Kidney (tissue), 22 donors: ENCODE measurements at places on chromosomes 1 and 21. TPM values are rescaled to one million over a fixed set of nuclear protein-coding genes. Genes with fewer than 3 reads are reported as not detected.

Gene KLF17
- not detected for total RNA-seq

Gene KRTAP13-2
- total RNA-seq: not detected

DNA sequence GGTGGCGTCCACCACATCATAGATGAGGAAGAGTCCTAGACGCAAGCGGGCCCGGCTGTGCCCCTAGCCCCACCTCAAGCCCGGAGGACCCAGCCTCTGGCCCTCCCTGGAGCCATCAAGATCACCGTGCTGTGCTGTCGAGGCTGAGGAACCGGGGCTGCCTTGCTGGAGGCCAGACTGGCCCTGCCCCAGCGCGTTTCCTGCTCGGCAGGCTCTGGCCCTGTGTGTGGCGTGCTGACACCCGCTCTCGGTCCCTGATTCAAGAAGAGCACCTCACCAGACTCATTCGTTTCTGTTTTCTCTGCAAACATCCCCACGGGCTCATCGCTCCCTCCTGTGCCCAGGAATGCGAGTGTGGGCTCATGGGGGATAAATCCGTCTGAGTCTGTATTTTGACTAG lies 51.1 kb downstream of the GLIS1 start:
- no peak for DNase-seq

DNA sequence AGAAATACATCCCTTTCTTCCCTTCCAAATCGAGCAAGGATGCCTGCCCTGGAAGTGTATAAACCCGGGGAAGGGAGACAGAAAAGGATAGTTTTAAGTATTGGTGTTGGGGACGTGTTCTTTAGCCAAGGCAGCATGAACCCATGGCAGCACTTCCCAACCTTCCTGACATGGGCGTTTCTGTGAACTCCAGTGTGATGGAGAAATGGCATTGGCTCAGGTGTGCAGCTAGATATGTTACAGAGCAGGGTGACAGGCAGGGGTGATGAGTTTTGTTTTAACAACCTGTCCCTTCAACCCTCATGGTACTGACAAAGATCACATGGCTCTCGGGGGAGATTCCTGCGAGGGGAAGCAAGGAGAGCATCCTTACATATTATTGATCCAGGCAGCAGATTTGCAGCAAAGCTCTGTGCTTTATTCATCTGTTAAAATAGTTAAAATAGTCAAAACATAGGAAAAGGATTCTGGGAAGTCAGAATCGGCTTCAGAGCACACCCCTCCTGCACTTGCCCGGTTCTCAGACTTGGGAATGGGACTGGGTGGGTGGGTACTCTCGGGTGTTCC lies 4.0 kb downstream of the MX1 start:
- no peak for DNase-seq

Gene GPR52
- 2.7 TPM for total RNA-seq

- peak; percentile 61 for DNase-seq
Observed at GRCh38 chr1:110765640-110766335, 91.0 kb upstream of the KCNA3 start.

Gene PHC2
- 149 TPM for total RNA-seq

- DNase-seq: no peak
Observed at GRCh38 chr1:155847823-155848529, 9.0 kb downstream of the GON4L start.

GRCh38 chr1:214584805-214585766 lies 17.9 kb upstream of the CENPF start:
- DNase-seq: no peak

Gene ZNF695
- 0.44 TPM for total RNA-seq

GRCh38 chr1:160420881-160421842 lies 20.8 kb downstream of the VANGL2 start:
- DNase-seq: no peak

DNA sequence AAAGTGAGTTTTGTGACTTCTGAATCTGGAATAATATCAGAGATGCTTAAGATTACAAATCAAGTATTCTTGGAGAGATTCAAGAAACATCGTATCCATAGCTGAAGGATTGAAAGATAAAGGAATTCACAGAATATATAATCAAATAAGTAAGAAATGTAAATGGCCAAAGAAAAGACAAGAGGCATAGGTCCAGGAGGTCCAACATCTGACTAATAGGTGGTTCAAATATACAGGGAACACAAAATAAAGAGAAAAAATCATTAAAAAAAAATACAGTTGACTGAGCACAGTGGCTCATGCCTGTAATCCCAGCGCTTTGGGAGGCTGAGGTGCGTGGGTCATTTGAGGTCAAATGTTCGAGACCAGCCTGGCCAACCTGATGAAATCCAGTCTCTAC lies 6.6 kb upstream of the MIS18A start:
- DNase-seq: no peak

- no peak for DNase-seq
Observed at GRCh38 chr1:9371951-9372350, 79.3 kb downstream of the SPSB1 start.

DNA sequence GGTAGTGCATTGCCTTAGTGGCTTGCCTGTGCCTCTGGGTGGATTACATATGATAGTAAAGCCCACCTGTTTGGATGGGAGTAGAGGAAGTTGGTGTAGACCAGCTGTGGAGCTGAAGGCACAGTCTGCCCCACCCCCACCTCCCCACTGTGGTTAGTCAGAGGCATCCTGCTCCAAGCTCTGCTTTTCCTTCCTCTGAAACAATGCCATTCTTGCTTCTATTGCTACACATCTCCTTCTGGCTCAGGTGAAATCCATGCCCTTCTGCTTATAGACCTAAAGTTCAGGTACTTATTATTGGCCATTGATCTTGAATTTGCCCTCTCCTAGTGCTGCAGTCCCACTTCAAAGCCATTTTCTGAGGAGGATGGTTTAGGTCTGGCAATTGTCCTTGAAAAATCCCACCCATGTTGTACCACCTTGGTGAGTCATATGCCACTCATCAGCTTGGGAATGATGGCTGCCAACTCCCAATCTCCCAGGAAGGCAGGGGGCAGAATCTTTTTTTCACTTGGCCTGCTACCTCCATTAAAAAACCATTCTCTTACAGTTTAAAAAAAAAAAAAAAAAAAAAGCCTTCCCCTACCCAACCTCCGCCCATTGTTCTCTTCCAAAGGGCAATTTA lies 6.7 kb upstream of the TXLNA start:
- DNase-seq: no peak

- no peak for DNase-seq
Observed at GRCh38 chr1:207134581-207134980, 30.5 kb downstream of the C4BPA start.

- DNase-seq: no peak
Observed at GRCh38 chr1:202909494-202909893, 17.5 kb downstream of the KLHL12 start.

- DNase-seq: peak; percentile 78
Observed at GRCh38 chr1:53982034-53982762, 35.8 kb downstream of the LDLRAD1 start.

Gene S100A14
- 75.9 TPM for total RNA-seq

GRCh38 chr1:118461154-118461553 lies 276.1 kb upstream of the SPAG17 start:
- DNase-seq: no peak

Gene VHLL
- not detected for total RNA-seq

DNA sequence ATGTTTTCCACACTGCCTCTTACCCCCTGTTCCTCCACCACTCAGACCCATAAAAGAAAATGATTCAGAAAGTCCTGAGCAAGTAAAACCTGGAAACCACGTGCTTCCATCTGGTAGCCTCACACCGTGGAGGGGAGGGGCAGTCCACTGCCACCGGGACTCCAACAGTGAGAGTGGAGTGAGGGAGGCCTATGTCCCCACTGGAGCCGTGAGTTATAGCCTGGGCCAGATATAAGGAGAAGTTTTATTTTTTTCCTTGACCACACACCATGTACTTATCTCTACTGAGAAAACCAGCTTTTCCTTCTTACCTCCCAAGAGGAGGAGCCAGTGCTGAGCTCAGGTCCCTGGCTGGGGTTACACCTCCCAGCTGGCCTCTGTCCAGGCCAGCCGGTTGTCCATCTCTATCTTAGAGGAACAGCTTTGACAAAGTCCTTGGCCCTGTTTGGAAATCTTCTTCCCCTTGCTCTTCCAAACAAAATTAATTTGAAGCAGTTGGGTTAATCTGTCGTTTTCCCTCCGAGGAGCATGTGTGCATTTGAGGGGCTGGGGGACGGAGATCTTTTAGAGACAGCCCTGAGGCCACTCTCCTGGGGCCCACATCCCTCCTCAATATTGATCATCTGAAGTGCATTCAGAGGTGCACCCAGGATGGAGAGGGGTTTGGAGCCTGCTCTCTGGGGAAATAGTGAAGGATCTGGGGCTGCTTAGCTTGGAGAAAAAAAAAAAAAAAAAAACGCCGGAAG lies 49.1 kb upstream of the SERBP1 start:
- no peak for DNase-seq

Gene SMAP2
- total RNA-seq: 61.3 TPM

- no peak for DNase-seq
Observed at GRCh38 chr1:230128569-230129285, 61.7 kb downstream of the GALNT2 start.

DNA sequence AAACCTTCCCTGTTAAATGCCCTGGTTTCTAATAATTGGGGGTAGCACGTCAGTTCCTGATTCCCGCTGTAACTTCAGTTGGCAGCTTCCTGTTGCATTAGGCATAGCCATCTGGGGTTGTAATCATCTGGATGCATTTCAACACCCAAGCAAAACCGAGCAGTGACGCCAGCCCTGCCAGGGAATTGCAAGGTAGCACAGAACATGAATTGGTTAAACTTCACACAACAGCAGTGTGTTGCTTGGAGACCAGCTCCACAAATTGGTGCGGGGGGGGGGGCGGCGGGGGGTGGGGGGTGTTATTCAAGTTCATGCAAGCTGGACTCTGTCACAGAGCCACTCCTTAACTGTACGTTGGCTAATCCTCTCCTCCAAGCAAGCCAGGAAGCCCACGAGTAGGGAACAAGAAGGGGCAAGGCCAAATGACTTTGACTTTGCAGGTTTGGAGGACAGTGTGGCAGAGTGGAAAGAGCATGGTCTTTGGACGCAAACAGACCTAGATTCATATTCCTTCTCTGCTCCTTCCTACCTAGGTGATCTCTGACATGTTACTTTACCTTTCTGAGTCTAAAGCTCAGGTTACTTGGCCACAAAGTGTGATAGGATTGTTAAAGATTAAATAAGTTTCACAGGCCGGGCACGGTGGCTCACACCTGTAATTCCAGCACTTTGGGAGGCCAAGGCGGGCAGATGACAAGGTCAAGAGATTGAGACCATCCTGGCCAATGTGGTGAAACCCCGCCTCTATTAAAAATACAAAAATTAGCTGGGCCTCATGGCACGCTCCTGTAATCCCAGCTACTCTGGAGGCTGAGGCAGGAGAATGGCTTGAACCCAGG lies 4.7 kb downstream of the LAX1 start:
- peak; percentile 91 for DNase-seq

Gene SPTA1
- 0.28 TPM for total RNA-seq

DNA sequence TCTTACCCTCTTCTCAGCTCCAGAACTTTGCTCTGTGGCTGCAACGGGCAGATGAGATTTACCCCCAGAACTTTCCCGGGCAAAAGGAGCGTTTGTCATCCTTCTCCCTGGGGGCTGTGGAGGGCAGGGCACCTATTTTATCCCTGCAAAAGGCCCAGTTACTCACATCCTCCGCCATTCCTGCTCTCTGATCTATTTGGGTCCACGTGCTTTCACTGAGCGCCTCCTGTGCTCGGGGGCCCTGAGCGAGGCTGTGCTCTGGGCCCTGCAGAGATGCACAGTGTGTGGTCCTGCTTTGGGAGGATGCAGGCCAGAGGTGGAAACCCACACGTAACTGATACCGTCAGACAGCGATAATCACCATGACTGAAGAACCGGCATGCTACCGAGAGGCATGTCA lies 2.4 kb upstream of the CSMD2 start:
- DNase-seq: no peak

- DNase-seq: no peak
Observed at GRCh38 chr1:3477241-3477995, 23.0 kb downstream of the ARHGEF16 start.

DNA sequence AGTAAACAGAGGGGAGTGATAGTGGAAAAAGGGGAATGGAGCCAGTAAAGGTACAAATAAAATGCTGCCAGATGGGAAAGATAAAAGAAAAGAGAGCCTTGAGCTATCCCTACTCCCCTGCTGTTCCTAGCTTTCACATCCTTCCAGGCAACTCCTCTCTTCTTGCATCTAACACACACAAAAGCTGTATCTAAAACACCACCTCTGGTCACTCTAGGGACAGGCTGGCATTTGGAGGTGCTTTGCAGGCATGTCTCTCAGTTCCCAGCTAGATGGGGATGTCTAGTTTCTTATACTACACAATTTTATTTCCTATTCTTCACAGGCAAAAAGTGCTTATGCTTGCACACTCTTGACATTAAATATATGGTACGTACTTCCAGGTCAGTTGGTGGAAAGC lies 185.1 kb upstream of the ST6GALNAC5 start:
- DNase-seq: no peak

Gene S1PR1
- 51.6 TPM for total RNA-seq

Gene CYP4X1
- 4.8 TPM for total RNA-seq

Gene CLIC4
- 315 TPM for total RNA-seq

DNA sequence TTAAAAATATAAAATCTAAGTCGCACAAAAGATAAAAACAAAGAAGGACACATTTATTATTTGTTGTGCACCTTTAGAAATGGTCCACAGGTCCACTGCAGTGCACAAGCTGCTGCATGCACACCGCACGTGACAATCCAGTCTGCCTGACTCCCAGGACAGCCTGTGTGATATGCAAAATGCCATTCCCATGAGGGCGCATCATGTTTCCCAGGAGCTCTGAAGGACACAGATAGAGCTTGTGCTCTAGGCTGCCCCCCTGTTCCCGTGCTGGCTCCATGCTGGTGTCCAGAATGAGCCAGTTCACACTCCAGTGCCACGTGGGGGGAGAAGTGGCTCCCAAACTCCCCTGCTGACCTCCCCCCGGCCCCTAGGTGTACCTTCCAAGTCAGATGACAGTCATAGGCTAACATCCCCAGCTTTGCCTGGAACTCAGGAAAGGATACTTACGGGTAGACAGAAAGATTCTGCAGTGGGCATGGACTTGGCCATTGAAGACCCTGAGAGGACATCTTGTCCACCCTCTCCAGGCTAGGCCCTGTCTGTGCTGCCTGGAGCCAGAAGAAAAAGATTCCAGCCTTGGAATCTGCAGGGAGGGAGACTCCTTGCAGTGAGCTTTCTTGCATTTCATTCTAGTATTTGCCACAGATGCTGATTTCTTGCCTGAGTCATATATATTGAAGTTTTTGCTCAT lies 26.3 kb downstream of the RAB7B start:
- peak; percentile 72 for DNase-seq

DNA sequence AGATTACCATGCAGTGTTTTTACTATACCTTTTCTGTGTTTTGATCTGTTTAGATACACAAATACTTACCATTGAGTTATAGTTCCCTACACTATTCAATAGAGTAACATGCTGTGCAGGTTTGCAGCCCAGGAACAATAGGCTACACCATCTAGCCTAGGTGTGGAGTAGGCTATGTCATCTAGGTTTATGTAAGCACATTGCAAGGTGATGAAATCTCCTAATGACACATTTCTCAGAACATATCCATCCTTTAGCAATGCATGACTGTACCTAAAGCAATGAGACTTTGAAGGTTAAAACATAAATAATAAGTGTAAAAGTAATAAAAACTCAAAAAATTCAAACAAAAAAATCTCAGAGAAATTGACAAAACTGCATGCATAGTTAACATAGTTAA lies 358.6 kb downstream of the USH2A start:
- DNase-seq: no peak

Gene TMEM53
- 16.4 TPM for total RNA-seq

Gene GOLPH3L
- total RNA-seq: 36.1 TPM

Gene BLZF1
- total RNA-seq: 25.3 TPM
